ENCODE measurements at places on chromosomes 6 and 20. TPM values are rescaled to one million over a fixed set of nuclear protein-coding genes. Genes with fewer than 3 reads are reported as not detected.

Gene TINAG
- not detected for total RNA-seq

Gene ISM1
- total RNA-seq: 0.26 TPM

Gene PREX1
- total RNA-seq: 3.1 TPM

Gene PPP1R16B
- total RNA-seq: under 0.01 TPM

Gene RTEL1
- 8.5 TPM for total RNA-seq

Gene IL17F
- total RNA-seq: not detected

Gene SCRT2
- total RNA-seq: not detected

Gene MICAL1
- 30.8 TPM for total RNA-seq

GRCh38 chr6:79064635-79065034 lies 13.4 kb downstream of the PHIP start:
- no peak for DNase-seq

DNA sequence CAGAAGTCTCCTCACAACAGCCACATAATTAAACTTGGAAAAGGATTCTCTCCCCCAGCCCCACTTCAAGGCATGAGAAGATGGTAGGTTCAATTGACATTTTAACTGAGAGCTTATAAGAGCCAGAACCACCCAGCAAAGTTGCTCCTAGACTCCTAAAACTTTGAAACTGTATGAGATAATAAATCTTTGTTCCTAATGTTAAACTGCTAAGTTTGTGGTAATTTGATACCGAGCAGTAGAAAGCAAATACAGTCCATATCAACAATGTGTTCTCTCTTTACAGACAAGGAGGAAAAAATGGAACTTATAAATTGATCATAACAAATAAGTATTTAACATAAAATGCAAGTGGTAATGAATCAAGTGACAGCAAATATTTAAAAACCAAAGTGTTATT lies 831.8 kb downstream of the MAFB start:
- DNase-seq: no peak

GRCh38 chr6:74611220-74611619 lies 594.6 kb downstream of the COL12A1 start:
- DNase-seq: no peak

GRCh38 chr6:107715550-107716321 lies 108.4 kb downstream of the SCML4 start:
- no peak for DNase-seq

DNA sequence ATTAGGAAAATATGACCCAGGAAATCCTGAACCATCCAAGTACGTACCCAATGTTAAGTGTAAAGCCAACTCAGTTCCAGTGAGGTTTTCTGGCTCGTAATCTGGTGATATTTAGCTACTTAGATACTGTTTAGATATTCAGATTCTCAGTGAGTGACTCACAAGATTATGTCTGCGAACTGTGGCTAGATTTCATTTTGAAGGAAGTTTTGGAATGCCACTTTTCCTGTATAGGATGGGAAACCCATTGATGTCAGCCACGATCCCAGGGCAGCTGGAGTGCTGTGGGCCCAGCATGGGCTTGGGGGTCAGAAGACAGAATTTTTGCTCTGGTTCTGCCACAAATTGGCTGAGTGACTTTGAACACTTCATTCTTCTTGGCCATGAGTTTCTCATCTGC lies 76.3 kb downstream of the TMEM170B start:
- DNase-seq: peak; percentile 91

DNA sequence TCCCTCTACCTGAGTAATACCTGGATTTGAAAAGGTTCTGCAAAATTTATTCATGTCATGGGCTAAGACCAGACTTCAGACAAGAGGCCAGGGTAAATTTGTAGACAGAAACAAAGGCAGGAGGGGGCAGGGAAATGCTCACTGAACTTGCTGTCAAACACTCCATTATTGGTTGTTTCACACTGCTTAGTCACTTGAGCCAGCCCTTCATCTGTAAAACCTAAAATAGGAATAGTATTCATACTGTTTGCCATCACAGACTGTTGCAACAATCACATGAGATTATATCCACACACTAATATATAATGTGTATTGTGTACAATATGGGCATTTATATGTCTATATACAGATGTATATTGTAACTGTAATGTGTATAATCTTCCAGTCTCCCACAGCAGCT lies 6.5 kb upstream of the TINAG start:
- no peak for DNase-seq

DNA sequence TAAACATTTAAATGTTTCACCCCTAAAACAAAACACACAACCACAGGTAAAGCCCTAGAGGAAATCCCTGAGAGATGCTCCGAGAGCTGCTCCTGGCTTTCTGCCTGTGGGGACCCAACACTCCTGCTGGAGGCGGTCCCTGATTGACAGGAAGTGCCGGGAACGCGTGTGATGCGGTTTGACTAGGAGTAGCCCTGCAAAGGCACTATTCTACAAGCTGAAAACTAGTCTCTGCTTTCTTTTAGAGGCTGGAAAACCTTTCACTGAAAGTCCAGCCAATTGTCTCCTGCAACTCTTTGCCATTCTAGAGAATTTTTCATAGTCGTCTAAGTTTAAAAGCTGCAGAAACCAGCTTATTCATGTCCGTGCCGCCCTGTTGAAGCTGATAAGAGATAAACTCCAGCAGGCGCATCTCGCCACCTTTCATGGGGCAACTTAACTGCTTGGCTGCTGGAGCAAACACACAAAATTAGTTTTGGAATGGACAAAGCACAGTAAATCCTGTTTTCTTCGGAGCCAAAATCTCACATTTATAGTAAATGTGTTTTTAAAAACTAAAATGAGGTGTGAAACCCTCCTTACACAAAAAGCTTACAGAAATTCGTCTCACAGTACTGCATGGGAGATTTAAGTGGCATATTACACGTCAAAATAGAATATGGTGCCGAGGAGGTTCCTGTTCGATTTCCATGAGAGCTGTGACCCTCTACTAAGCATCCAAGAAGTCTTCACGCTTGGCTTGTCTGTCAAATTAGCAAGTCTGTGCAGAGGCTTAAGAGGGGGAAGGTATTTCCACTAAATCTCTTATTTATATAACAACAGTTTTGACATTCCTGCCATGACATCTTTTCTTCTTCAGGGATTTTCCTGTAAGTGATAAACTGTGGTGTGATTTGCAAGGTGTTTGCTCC lies 46.9 kb downstream of the DACT2 start:
- DNase-seq: no peak

DNA sequence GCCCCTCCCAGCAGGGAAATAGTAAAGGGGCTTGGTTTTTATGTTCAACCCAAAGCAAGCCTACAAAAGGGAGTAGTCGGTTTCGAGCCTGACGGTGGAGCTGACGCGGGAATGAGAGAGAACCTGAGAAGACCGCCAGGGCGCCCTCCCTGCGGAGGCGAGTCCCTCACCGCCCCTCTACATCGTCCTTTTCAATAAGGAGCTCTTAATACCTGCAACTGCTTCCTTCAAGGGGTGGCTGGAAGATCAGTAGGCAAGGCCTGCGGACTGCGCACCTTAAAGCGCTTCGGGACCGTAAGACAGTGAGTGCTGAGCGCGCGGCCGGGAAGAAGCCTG lies 709 bp upstream of the ZNF76 start:
- peak; percentile 60 for DNase-seq

DNA sequence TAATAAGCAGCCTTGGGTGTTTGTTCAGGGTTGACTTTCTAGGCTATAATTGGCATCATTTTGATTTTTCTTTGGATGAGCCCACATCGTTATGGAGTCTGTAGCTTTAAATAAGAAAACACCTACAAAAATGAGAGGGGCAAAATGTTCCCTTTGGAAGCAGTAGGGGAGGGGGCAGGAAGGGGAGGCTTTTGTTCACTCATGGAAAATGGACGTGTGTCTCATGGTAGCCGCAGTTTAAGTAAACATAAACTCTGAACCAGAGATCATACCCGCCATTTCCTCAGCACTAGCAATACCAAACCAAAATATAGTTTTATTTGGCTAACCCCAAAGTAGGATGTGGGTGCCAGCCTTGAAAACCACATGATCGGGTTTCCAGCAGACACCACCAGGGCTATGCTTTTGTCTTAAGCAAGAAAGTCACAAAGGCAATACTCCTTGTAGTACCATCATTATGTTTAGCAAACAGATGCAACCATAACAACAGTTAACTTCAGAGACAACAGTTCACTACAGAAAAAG lies 572.5 kb upstream of the JAG1 start:
- no peak for DNase-seq

GRCh38 chr6:41271901-41272395 lies 14.5 kb downstream of the TREM1 start:
- no peak for DNase-seq

- no peak for DNase-seq
Observed at GRCh38 chr6:136706430-136706829, 85.8 kb downstream of the MAP3K5 start.

Measured in fibroblast of lung (primary cell).